Heart right ventricle (tissue), 16 donors: ENCODE measurements at places on chromosomes 7 and 10. TPM values are rescaled to one million over a fixed set of nuclear protein-coding genes. Genes with fewer than 3 reads are reported as not detected.

HDAC9 gene
- 27.1 TPM for total RNA-seq

PCDH15 gene
- 0.92 TPM for total RNA-seq

- no peak for DNase-seq
Measured at GRCh38 chr7:2336626-2337299, 17.9 kb upstream of the EIF3B start.

DNA sequence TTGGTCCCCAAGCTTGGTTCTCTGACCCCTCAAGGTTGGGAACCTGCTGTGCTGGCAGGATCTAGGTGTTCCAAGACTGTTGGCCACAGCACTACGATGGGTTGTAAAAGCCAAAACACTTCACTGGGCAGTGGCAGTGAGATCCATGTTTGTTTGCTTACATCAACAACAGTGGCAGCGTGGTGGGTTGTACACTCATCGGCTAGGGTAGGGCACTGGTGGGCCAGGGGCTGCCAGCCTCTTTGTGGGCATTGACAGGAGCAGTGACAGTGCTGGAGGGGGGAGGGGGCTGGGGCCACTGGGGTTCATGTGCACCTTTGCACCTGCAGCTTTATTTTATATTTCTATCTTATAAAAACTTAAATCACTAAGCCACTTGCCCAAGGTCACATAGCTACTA, 126.7 kb upstream of the ZWINT start:
- DNase-seq, result no peak

DNA sequence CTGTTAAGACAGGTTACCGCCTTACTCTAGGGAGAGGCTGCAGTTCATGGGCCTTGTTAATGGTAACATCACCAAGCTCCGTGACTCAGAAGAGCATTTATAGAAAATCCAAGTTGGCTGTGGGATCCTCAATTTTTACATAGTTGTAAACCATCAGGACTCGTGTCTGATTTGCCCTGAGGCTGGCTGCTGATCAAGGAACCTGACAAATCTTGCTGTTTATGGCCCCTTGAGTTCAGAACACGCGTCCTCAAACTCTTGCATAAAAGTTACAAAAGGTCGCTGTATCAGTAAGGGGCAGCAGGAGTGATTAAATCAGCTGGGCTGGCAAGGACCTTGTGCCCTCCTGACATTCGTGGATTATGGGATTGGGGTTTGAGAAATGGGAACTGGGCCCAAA, 4.6 kb downstream of the SLC13A4 start:
- no peak for DNase-seq
